ENCODE measurements at places on chromosomes 1 and 21.

- DNase-seq: no peak
Measured at GRCh38 chr1:156868341-156868740, 7.7 kb downstream of the NTRK1 start.

DNA sequence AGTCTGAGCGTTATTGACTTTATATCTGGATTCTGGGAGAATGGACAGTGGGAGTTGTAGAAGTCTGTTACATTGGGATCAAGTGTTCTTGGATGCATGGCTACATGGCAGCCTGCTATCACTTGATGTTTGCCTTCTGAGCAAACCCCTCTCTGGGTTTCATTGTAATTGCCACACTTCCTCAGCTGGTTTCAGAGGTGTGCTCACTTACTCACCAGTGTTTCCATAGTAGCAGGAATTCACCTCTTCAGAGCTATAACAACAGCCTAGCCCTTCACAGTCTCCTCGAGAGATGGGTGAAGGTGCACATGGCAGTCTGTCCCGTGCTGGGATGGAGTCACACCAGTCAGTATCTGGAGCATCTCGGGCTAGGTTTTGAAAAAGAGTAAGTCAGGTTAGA, 2.6 kb downstream of the ZP4 start:
- DNase-seq: no peak

DNA sequence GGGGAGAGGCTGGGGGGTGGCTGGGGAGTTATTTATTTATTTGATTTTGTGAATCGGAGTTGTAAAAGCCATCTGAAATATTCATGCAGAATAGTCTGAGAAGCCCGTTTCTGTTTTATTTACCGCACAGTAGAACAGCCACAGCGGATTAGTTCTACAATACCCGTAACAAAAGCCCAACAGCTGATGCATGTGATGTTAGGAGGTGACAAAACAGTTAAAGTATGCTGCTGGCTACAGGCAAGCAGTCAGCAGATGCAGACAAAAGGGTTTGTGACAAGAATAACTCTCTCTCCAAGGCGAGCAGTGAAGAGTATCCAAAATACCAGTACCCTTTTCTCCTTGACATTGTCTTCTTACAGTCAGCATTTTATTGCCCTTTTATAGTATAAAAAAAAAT, 42.0 kb downstream of the PROX1 start:
- DNase-seq: peak; percentile 9

GRCh38 chr21:45991606-45992300, 10.2 kb downstream of the COL6A1 start:
- DNase-seq: no peak

DNA sequence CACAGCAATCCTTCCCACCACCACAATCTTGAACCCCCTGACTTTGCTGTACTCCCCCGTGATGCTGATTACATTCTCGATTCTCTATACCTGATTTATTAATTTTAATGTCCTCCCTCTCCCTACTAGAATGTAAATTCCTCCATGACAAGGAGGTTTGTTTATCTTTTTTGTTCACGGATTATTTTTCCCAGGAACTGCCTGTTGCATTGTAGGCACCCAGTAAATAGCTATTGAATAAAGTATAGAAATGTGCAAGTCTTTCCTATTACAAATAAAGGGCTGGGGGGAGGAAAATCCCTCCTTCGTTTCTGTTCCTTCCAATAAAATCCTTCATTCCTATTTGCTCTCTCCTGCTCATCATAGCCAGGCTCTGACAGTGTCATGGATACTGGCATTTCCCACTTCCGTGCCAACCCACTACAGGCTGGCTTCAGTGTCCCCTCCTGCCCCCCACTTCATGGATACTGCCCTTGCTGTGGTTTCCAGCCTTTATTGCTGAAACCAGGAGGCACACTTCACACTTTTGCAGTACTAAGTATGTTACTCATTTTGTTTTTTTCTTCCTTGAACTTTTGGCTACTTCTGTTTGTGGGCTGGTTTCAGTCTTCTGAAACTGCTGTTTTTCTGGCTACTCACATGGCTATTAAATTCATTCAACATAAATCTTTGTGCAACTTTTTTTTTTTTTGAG, 7.5 kb downstream of the KIF1B start:
- DNase-seq: peak; percentile 42

DNA sequence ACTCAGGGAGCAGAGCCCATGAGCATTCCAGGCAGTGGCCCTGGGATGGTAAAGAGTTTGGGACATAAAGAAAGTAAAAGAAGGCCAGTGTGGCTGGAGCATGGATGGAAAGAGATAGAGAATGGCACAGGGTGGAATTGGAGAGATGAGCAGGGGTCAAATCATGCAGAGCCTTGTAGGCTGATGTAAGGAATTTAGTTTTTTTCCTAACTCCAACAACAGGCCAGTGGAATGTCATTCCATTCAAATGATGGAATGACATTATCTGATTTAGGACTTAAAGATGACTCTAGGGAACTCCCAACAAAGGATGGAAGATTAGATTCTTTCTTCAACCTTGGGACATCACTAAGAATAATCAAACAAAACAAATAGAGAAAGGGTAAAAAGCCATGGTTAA, 12.8 kb upstream of the S100A2 start:
- DNase-seq: peak; percentile 87

DNA sequence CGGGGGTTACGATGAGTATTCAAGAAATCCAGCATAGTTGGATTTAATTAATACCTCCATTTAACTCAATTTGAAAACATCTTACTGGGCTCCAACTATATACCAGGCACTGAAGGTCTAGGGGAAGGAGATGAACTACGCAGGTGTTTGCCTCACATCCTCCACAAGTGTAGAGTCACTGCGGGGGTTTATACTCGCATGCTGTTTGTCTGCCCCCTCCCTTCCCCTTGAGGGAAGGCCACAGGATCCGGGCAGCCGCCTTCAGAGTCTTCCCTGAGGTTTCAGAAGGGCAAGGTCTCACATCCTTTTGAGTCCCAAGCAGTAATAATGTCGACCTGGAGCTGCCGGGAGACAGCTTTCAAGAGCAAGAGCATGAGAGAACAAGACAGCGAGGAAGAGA, 142.4 kb upstream of the GALNT2 start:
- no peak for DNase-seq

- DNase-seq: peak; percentile 44
Measured at GRCh38 chr1:222250376-222250775, 297.5 kb downstream of the HHIPL2 start.

- DNase-seq: no peak
Measured at GRCh38 chr1:235746245-235746644, 96.7 kb upstream of the GNG4 start.

DNA sequence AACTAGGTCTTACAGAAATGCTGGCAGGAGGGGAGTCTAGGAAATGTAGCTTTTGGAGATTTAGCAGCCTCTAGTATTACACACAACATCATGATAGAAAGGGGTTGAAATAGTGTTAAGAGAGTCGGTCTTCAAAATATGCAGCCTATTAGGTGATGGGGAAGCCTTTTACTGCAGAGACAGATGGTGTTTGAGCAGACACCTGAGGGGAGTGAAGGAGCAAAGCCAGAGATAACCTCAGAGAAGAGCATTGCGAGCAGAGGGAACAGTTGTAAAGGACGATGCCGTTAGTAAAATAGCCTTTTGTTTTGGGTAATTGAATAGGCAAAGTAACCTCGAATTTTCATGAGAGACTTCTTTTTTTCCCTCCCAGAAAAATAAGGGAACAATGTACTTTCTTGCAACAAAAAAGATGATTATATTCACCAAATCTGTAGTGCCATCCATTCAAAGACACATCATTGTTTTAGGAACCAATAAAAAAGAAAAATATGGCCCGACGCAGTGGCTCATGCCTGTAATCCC, 66.3 kb upstream of the KIF1B start:
- DNase-seq: no peak

- DNase-seq: no peak
Measured at GRCh38 chr1:20080441-20081352, 10.7 kb downstream of the PLA2G5 start.

- DNase-seq: no peak
Measured at GRCh38 chr1:109609881-109610280, 9.5 kb downstream of the GNAT2 start.

DNA sequence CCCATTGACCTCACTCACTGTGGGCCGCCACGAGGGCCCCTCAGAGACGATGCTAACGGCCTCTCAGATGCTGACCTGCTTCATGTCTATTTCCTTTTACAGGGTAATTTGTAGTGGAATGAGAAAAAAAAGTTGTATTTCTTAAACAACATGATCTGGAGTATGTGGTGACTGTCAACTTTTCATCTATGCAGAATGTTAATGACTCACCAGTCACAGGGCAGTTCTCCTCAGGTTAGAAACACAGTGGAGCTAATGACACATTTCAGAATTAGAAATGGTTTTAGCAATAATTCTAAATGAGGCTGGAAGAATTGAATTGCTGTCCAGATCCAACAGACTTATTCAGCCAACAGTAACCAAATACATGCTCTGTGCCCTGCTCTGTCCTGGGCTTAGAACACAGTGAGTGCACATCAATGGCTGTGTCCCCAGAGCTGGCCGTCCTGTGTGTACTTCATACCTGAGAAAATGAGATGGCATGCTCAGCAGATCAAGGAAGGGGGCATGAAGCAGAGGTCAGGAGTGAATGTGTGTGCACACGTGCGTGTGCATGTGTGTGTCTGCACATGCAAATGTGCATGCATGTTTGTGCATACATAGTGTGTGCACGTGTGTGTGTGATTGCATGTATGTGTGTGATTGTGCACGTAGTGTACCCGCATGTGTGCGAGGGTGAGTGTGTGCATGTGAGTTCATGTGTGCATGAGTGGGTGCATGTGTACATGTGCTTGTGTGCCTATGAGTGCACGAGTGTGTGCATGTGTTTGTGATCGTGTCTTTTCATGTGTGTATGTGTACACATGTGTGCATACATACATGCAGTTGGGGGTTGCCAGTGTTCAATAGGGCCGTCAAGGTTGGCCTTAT, 145.3 kb downstream of the PCBP3 start:
- DNase-seq: peak; percentile 19

DNA sequence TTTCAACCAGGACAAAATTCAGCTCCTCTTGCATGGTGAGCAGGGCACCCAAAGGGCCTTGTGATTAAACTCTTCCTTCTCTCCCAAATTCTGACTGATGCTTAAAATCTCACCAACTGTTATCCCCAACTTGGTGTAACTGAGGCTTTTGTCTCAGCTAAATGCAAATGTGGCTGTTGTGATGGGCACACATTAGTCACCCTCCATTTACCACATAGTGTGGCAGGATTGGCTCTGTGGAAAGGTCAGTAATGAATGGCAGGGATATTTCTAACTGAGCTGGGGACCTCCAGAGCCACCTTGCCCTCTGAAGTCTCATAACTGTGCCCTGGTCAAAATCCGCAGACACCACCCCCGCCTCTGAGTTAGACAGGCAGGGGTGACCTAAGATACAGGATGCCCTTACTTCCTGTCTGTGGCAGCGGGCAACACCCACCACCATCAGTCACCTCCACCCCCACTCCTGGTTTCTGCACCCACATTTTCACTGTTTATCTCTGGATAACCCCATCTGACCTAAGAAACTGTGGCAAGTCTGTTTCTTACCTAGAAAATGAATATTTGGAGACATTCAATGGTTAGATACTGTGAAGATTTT, 25.4 kb upstream of the RGS16 start:
- no peak for DNase-seq

DNA sequence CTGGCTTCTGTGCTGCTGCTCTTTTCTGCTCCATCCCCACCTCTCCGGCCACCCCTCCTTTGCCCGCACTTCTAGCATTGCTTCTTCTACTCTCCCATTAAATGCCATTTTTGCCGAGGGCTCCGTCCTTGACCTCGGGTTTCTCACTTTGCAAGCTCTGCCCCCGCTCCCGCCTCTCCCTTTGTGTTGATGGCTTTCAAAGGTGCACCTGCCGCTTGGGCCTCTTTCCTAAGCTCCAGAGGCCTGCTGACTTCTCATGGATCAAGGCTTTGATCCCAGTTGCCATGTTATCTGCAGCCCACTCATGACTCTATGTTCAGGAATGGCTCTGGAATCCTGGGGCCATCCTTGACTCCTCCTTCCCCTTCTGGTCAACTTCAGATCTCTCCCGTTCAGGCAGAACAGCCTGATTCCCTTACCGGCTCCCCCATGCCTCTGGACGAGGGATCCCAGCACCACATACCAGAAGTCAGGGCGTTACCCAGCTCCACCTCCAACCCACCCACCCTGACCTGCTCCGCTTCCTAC, 54.3 kb downstream of the TLR5 start:
- DNase-seq: no peak

GRCh38 chr1:103576065-103576464, 4.7 kb downstream of the AMY2B start:
- no peak for DNase-seq

- DNase-seq: no peak
Measured at GRCh38 chr1:166410083-166410385, 243.2 kb upstream of the FAM78B start.

GRCh38 chr1:66563094-66563800, 29.3 kb downstream of the SGIP1 start:
- DNase-seq: peak; percentile 94

DNA sequence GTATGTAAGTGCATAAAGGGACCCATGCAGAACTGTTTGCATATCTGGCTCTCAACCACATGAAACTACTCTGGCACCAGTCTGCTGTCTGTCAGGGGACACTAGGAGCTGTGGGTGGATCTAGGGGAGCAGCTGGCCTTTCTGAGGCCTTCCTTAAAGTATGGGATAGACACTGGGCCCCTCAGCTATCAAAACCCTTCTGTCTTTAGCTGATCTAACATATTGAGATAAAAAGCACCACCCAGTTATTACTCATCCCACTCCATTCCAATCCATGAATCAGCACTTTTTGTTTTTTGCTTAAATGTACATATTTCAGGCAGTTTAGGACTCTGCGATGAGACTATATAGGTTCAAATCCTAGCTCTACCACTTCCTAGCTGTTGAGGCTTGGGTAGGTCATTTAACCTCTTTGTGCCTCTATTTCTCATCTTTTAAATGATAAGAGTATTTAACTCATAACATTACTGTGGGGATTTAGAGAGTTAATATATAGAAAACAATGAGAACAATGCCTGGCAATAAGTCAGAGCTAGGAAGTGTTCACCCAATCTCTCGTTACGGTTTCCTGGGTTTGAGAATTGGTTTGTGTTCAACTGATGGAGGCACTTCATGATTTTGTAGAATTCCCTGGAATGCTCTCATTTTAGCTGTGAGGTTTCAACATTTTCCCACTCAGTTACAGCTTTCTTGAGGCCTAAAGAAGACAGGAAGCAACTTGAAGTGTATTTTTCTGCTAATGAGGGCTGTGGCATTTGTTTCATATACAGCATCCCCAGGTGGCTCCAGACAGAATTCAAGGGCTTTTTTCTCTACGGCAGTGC, 68.9 kb downstream of the LRIG2 start:
- DNase-seq: peak; percentile 65

- DNase-seq: no peak
Measured at GRCh38 chr1:2143814-2144500, 50.6 kb downstream of the FAAP20 start.

Data from fibroblast of skin of back (primary cell).